Nephron progenitor cell (in vitro differentiated cells): ENCODE measurements at places on chromosomes 3 and 15.

DNA sequence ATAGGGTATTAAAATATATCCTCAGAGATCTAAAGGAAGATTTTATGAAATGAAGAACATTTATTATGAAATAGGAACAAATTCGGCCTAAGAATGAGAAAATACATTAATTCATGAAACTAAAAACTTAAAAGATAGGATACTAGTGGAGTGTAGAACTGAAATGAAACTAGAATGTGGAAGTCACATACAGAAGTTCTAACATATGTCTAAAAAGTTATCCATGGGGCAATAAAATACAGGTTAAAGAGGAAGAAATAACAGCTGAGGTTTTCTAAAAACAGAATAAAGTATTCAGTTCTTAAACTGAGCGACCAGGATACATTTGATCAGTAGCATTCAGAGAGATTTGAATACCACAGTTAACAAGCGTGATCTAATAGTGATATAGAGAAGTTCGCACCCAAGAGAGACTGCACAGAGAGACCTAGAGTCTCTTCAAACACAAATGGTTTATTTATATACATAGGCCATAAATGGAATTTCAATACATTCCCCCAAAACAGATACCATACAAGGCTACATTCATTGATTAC is 85.9 kb downstream of the FEZF2 start:
- no peak for DNase-seq

DNA sequence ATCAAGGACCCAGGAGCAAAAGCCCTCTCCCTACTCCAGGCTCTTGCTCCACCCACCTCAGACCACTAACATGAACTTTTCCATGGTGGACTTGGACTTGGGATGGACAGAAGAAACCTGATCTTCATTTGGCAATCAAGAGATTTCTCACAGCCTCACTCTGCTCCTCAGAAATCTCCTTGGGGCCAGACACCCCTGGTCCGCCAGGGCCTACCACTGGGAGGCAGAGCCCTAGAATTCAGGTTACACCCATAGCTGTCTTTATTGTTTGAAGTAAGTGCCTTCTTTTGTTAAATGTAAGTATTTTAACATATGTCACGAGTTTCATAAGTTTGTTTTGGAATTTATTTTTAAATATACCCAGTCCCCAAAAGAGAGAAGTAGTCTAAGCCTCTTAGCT is 13.2 kb downstream of the SHF start:
- no peak for DNase-seq

- DNase-seq = no peak
Measured at GRCh38 chr15:84649706-84650105, 4.4 kb downstream of the WDR73 start.

GRCh38 chr3:73759297-73759711 is 134.6 kb upstream of the PDZRN3 start:
- DNase-seq = no peak

DNA sequence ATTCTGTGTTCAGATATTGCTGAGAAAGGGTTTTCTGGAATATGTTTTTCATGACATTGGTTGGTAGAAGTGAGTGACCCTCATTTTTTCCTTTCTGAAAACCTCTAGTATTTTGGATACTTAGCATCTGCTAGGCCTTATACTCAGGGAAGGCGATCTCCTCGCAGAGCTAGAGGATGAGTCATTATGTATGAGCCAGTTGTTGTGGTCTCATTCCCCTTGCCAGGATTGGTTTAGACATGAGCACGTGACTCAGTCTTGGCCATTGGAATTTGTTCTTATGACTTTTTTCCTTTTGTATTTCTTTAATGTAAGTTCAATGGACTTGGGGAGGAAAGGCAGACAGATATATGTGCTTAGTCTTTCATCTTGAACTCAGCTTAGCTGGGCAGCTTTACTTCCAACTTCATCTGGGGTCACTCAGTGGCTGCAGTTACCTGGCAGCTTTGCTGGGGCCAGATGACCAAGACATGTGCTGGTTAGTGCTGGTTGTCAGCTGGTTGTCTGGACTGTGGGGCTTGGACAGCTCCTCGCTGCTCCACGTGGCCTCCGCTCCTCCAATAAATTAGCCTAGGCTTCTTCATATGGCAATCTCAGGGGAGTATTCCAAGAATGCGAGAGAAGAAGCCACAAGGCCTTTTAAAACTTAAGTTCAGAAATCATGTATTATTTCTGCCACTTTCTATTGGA is 207.5 kb downstream of the IL20RB start:
- DNase-seq = no peak

- DNase-seq = no peak
Measured at GRCh38 chr3:159668990-159669476, 319.6 kb upstream of the IL12A start.

GRCh38 chr15:55245059-55245458 is 44.6 kb downstream of the RAB27A start:
- DNase-seq = no peak

- DNase-seq = no peak
Measured at GRCh38 chr15:39730552-39730951, 52.1 kb downstream of the FSIP1 start.

GRCh38 chr3:85303156-85303555 is 344.4 kb downstream of the CADM2 start:
- no peak for DNase-seq

GRCh38 chr3:151599103-151599672 is 134.5 kb upstream of the AADACL2 start:
- DNase-seq = peak; percentile 10

DNA sequence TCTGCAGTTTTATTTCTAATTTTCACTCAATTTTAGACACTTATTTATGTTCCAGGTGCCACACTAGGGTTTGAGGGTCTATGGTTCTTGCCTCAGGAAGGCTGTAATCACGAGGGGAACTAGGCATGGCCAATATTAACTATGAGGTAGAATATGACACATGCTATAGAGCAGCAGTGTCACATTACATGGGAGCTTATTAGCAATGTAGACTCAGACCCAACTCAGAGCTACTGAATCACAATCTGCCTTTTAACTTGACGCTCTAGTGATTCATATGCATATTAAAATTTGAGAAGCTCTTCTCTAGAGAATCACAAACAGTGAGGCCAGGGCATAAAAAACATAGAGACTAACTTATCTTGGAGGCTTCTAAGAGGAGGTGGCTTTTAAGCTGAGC is 32.8 kb upstream of the MRPL3 start:
- no peak for DNase-seq

GRCh38 chr15:40906991-40907802 is 12.9 kb downstream of the VPS18 start:
- DNase-seq = no peak

- no peak for DNase-seq
Measured at GRCh38 chr3:176032043-176032442, 1165.2 kb downstream of the TBL1XR1 start.

DNA sequence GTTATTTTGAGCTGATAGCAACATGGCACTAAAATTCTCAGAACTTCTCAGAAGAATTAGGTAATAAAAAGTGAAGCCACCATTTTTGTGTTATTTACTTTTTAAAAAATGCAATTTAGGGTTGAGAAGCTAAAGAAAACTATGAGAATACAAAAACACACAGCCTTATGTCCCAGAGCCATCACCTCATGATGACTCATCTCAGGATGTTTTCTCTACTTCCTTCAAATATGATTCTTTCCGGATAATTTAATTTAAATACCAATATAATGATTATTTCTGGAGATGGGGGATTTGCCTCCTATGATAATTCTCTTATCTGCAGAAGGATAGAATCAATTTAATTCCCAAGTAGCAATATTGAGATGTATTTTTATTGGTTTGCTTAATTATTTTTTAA is 105.6 kb upstream of the BFSP2 start:
- DNase-seq = no peak

DNA sequence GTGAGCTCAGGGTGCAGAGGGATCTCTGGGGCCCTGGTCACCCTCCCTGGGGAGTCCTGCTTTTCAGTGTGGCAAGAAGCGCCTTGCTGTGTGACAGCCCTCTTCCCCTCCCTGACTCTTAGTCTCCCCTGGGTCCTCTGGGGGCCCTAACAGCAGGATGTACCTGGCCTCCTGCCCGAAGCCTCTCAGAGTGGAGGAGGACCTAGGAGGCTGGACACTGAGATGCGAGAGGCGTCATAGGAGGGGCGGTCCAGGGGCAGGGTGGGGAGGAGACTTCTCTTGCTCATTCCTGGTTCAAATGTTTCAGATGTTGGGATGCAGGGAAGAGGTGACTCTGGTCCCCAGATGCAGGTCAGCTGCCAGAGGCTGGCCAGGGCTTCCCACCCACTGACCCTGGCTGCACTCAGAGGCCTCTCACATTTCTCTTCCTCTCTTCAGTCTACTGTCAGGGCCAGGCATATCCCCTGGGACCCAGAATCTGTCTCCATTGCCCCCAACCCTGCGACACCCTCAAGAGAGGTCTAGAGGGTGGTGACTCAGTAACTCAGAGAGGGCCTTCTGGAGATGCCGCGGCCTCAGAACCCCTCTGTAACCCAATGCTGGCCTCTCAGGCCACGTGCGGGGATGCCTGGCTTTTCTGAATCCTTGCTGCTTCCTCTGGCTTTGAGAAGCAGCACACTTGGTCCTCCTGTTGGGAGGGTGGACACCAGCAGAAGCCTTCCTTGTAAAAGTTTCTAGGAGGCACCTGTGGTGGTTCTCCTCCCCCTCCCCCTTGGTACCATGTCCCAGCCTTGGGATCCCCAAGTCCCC is 25.9 kb downstream of the SNX33 start:
- DNase-seq = peak; percentile 25

- no peak for DNase-seq
Measured at GRCh38 chr15:55394694-55395093, 13.5 kb downstream of the CCPG1 start.

DNA sequence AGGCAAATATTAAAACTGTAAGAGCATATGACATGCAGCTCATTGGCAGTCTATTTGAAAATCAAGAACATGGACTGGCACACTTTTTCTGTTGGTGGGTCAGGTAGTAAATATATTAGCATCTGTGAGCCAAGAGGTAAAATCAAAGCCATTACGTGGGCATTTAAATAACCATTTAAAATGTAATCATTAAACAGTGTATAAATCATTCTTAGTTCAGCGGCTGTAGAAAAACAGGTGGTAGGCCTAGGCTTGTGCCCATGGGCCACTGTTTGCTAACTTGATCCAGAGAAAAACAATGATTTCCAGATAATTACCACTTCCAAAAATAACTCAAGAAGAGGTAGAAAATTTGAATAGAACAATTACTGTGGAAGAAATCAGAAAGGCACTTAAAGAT is 105.1 kb downstream of the CHST2 start:
- DNase-seq = no peak

DNA sequence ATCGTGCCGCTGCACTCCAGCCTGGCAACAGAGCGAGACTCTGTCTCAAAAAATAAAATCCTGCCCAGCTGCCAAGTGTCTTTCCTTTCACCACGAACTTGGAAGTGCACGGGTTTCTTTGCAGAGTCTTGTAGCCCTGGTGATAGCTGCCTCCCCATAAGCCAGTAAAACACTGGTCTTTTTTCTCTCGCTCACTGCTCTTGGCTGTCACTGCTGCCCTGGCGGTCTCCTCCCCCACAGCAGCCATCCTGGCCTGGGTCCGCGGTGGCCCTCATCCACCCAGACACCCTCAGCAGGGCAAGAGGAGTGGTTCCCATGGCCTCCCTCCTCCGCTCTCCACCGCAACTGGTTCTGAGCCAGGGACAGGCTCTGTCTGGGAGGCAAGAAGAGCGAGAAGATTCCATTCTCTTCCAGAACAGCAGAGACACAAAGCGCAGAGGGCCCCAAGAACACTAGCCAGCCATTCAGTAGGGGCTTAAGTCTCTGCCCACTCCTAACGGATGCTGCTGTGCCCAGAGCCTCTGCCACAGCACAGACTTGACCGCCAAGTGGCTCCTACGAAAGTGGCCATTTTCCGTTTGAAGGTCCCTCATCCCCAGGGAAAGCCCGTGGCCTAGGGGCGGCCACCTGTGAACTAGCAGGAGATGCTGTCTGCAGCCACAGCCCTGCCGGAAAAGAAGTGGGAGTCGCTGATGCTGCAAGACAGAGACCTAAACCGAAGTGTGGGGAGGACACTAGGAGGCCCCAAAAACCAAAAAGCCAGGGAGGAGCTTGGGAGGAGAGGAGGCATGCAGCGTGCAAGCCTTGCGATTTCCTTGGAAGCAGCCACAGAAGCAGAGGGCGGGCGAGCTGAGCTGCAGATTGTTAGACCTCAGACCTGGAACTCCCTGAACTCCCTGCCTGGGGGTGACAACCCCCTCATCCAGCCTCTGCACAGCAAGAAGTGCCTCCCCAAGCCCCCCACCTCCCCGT is 44.1 kb downstream of the KLHL25 start:
- no peak for DNase-seq

- DNase-seq = no peak
Measured at GRCh38 chr3:171695426-171695825, 114.9 kb downstream of the PLD1 start.

GRCh38 chr3:12679468-12679867 is 15.6 kb upstream of the RAF1 start:
- no peak for DNase-seq

DNA sequence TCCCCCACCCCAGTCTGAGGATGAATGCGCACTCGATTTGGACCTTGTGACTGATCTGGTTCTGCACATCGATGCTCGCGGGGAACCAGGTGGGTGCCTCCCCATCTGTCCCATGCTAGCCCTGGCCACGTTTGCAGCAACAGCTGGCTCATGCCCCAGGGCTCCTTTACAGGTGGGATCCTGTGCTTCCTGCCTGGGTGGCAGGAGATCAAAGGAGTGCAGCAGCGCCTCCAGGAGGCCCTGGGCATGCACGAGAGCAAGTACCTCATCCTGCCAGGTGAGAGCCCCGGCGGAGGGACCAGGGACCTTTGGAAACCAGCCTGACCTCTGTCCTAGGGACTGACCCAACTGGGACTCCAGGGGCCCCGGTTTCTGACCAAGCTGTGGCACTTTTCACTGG is 44.3 kb downstream of the DHX30 start:
- DNase-seq = no peak

GRCh38 chr3:80079886-80080285 is 312.1 kb upstream of the ROBO1 start:
- DNase-seq = no peak

DNA sequence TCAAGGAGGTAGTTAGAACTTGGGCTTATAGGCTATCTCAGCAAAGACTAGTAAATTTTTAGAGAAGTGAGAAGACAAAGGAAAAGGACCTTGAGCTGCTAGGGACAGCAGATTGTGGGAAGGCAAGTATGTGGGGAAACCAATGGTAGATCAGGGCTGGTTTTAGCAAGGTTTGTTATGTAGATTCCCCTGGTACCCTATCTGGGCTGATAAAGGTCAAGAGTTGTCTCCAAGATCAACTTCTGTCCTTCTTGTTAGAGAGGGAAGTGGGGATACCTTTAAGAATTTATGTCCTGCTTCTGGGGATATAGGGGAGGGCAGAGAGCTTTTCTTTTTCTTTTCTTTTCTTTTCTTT is 28.9 kb downstream of the KAT2B start:
- DNase-seq = no peak
